ENCODE measurements at places on chromosomes 1 and 21.

GRCh38 chr1:228744918-228745317 lies 9.6 kb downstream of the RHOU start:
- DNase-seq: no peak

DNA sequence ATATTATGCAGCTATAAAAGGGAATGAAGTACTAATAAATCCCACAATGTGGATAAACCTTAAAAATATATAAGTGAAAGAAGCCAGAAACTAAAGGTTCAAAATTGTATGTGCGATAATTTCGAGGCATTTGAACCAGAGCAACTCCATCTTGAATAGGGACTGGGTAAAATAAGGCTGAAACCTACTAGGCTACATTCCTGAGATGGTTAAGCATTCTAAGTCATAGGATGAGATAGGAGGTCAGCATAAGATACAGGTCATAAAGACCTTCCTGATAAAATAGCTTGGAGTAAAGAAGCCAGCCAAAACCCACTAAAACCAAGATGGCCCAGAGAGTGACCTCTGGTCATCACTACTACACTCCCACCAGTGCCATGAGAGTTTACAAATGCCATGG lies 103.1 kb downstream of the SLC16A1 start:
- no peak for DNase-seq

DNA sequence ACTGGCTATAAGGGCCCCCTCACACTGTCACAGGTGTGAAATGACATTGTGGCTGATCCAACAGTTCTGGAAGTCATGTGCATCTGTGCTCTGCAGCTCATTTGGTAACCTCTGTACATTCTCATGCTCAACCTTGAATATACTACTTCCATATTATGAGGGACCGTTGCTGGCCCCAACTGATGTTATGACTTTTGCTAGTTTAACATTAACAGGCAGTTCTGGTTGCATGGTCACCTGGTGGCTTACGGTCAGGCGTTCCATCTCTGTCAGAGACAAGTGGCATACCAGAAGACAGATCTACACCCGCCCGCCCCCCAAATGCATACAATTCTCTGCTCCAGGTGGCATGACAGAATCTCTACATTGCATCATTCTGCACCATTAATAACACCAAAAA lies 6.0 kb upstream of the DIP2A start:
- DNase-seq: no peak

DNA sequence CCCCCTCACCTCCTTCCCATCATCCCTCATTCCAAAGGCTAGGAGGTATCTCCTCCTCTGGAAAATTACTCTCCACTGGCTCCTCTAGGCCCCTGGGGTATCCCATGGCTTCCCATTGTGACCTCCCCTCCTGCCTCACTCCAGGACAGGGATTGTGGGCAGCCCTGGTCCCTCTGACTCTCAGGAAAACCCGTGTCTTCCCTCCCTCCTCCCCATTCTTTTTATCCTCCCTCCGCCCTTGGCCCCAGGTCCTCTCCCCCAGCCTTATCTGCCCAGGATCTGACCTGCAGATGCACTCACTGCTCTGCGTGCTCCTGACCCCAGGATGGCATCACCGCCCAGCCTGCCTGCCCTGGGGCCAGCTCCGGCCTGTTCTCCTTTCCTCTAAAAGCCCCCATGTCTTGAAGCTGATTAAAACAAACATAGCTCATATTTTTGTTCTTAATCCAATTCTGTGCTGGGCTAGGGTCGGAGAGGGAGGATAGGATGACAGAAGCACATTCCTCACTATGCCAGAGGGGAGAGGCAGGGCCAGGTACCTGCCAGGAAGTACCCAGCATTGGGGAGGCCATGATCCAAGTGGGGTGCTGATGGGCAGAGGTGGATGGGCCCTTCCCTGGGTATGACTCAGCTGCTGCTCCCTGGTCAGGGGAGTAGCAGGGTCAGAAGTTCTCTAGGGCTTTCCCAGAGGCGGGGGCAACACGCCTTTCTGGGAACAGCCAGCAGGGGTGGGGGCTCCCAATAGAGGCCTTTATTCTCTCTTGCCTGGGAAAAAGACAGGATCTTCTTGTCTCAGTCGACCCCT lies 13.8 kb upstream of the UBL4B start:
- DNase-seq: no peak

GRCh38 chr1:86119214-86119764 lies 37.3 kb downstream of the COL24A1 start:
- DNase-seq: no peak
